ENCODE measurements at places on chromosomes 7 and 10. TPM values are rescaled to one million over a fixed set of nuclear protein-coding genes. Genes with fewer than 3 reads are reported as not detected.

CPA4 gene
- polyA plus RNA-seq, result 65.7 TPM

SPDYE8 gene
- polyA plus RNA-seq, result 0.10 TPM

UCMA gene
- not detected for polyA plus RNA-seq

CHAT gene
- polyA plus RNA-seq, result not detected

SLC16A9 gene
- polyA plus RNA-seq, result 0.06 TPM

CSGALNACT2 gene
- polyA plus RNA-seq, result 23.0 TPM

EEPD1 gene
- 21.1 TPM for polyA plus RNA-seq

KCP gene
- polyA plus RNA-seq, result 0.04 TPM

CALHM1 gene
- not detected for polyA plus RNA-seq

NUTM2E gene
- 0.09 TPM for polyA plus RNA-seq

MLXIPL gene
- polyA plus RNA-seq, result not detected

CPN1 gene
- polyA plus RNA-seq, result not detected

TEX47 gene
- polyA plus RNA-seq, result not detected

Data from AG04450 (cell line).